COLO829 (cell line): ENCODE measurements at places on chromosomes 2 and 18.

DNA sequence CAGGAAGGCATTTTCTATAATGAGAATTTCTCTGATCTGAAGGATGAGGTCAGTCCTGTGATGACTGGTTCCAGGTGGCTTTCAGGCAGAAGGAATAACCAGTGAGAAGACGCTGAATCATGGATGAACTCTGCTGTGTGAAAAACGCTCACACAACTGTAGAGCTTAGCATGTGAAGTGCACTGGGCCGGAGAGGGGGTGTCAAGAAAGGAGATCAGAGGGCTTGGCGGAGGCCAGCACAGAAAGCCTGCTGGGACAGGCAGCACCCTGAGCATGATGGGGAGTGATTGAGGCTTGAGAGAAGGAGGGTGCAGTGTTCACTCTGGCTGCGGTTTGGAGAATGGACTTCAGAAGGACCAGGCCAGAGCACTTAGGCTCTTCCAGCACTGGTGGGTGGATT, 236.5 kb downstream of the TPGS2 start:
- DNase-seq, result no peak

- peak; percentile 28 for DNase-seq
Measured at GRCh38 chr2:139790807-139791752, 1010.9 kb upstream of the NXPH2 start.

- no peak for DNase-seq
Measured at GRCh38 chr2:238313289-238313990, 6.9 kb upstream of the TRAF3IP1 start.

DNA sequence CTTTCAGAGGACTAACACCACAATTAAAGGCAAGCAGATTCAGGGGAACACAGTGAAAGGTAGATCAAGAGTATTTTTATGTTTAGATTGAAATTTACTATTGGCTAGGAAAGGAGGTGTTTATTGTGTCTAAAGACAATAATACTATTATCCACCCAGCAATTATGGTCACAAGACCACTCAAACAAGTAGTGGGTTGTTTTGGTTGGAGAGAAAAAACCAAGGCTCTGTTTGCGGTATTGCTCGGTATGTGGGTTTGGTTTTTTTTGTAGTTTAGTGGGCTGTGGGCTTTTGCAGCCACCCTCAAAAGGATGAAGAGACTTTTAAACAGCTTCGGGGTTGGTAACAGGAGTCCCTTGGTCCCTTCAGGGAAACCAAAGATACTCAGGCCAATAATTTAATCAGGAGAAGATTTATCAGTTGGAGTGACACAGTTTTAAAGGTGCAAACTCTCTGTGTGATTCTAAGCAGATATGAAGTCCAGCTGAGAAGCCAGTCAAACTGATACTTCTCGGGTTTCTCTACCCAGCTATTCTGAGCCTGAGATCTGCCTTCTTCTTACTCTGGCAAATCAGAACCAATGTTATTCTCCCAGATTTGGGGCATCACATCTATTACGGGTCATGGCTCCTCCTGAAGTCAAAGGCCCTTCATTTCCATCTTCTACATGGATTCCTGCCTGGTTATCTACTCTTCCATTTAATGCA, 55.3 kb downstream of the DCC start:
- no peak for DNase-seq

DNA sequence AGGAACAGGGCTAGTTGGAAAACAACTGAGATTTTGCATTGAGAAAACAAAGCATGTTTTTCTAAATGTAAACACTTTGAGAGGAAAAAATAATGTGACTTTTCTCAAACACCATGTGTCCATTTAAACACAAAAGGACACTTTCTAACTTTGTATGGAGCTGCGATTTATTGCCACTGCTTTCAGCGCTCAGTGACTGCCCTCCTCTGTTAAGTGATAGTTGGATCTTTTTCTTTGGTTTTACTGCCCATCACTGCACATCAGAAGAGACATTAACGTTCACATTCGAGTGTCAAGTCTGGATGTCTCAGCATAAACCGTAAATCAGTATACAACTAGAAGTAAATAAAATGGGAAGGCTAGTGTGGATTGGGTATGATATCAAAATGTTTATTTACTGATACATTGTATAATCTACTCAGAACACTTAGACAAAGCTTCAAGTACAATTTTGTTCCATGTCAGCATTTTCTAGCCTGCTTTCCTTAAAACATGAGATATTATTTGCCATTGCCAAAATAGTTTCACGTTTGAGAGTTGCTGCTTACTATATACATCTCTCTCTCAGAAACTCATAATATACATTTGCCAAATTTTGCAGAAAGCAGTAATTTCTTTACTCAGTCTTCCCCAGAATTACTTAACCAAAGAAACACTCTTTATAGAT, 237.6 kb downstream of the IKZF2 start:
- DNase-seq, result no peak

DNA sequence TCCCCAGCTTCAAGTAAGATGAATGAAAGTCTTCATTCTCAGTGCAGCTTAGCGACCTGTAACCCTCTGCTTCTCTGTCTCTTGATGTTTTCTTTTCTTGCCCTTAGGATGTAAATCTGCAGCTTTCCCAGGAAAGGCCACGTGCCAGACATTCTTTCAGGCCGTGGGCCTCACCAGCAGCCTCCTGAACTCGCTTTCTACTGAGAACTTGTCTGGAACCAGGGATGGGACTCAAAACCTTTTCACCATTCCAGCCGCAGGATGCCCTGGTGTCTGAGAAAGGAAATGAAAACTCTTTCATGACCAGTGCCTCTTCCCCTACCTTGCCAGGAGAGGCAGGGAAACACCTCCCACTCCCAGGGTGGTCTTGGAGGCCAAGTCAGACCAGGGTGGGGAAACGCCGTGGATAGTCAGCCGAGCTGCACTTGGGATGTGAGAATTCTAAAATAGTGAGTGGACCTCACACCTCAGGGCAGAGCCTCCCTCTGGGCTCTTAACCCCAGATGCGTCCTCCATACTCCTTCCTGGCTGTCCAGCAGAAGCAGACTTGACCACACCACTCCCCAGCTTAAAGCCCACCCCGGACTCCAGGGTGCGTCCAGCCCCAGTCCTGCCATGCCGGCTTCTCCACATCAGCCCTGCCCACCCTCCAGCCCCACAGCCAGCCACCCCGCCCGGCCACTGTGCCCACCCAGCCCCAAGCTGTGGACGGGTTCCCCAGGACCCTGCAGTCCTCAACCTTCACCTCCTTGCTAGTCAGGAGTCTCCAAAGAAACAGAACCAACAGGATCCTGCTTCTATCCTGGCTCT, 115.5 kb downstream of the TWIST2 start:
- DNase-seq, result no peak

GRCh38 chr2:62661263-62661635, 44.3 kb upstream of the EHBP1 start:
- DNase-seq, result no peak

GRCh38 chr2:162458240-162458639, 114.3 kb downstream of the GCA start:
- DNase-seq, result no peak
